ENCODE measurements at places on chromosomes 1 and 21. TPM values are rescaled to one million over a fixed set of nuclear protein-coding genes. Genes with fewer than 3 reads are reported as not detected.

The LY9 gene
- total RNA-seq = not detected

DNA sequence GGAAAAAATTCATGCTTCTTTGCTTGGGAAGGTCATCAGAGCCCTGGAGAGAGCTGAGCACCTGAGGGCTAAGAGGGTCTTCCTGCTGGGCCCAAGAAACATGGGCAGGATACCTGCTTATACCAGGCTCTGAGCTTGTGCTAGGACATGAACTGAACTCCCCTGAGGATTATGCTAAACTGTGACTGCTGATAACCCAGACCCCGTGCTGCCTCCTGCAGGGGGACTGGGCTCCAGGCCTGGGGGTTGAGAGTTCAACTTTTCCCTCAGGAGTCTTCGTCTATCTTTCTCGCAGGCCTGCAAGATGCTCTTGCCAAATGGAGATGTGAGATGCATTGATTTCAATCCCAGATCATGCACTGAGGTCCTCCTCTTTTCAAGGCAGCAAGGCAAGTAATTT, 368.5 kb downstream of the HHAT start:
- DNase-seq = no peak

DNA sequence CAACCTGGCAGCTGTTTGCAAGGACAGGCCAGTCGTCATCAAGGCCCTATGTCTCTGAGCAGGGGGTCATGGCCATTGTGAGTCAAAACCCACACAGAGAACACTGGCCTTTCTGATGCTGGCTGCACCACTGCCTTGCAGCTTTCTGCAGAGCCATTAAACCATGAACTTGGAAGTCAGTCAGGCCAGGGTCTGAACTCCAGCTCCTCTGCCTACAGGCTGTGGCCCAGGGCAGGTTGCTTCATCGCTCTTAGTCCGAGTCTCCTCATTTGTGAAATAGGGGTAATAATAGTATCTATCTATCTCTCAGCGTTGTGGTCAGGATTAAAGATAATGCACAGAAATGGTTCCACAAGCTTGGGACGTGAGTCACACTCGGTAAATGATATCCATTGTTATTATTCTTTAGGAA, 35.8 kb upstream of the HIVEP3 start:
- DNase-seq = no peak

DNA sequence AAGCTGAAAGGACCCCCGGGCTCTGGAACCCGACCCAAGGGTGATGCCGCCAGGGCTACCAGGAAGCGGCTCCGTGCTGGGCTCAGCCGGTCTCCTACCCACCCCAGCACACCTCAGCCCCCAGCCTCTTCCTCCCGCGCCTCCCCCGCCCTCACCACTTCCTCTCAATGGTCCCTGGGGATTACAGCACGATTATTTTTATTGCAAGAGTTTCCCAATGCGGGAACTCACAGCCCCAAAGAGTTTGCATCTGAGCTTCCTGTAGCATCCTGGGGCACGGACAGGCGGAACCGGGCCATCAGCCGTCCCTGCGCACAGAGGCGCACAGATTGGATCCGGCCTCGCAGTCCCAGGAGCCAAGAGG, 8.7 kb upstream of the SLX9 start:
- DNase-seq = no peak

The LCE3E gene
- not detected for total RNA-seq

The UBASH3A gene
- not detected for total RNA-seq

DNA sequence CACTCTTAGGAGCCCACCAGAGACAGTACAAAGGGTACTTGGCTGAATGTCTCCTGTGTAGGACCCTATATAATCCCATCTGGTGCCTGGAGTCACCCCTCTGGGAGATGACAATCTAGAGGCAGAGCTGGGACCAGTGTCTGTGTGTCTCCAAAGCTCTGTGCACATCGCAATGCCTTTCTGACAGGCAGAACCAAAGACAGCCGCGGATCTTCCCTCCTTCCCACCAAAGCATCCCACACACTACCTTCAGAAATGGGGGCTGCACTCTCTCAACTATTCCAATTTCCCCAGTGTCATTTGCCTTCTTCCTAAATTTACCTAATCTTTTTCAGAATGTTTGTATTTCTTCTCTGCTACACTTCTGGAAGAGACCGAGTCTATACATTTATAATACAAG, 12.0 kb downstream of the PGBD5 start:
- no peak for DNase-seq

- no peak for DNase-seq
Measured at GRCh38 chr1:236140705-236141446, 1.5 kb upstream of the GPR137B start.

The RGS13 gene
- not detected for total RNA-seq

- no peak for DNase-seq
Measured at GRCh38 chr1:35288761-35289160, 20.3 kb downstream of the ZMYM4 start.

GRCh38 chr1:7070389-7071029, 285.3 kb downstream of the CAMTA1 start:
- DNase-seq = peak; percentile 58

- no peak for DNase-seq
Measured at GRCh38 chr1:162004441-162004950, 19.2 kb downstream of the OLFML2B start.

The CENPL gene
- total RNA-seq = 21.3 TPM

The THEMIS2 gene
- total RNA-seq = 0.51 TPM

The DNASE2B gene
- not detected for total RNA-seq

- no peak for DNase-seq
Measured at GRCh38 chr21:45780647-45781046, 137.1 kb downstream of the PCBP3 start.

The PRR9 gene
- not detected for total RNA-seq

DNA sequence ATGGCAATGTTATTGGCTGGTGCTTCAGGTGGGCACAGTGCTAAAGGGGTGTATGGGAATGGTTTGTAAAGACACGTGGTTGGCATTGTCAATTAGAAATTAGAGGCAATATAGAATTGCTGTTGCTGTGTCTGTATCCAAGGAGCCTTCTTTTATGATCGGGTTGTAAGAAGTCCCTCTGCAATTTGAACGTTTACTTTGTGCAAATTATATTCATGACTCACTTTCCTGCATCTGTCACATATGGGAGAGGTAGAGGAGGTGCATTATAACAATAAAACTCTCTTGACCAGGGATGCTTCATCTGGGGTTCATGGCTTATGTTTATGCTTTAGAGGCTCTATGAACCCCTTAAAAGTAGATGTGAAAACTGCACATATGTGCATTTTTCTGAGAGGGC, 130.4 kb upstream of the DNAH14 start:
- no peak for DNase-seq

The PRRX1 gene
- not detected for total RNA-seq

The SLC26A9 gene
- 0.30 TPM for total RNA-seq

The RXFP4 gene
- not detected for total RNA-seq

GRCh38 chr21:22468893-22469292, 1470.7 kb downstream of the NCAM2 start:
- no peak for DNase-seq

DNA sequence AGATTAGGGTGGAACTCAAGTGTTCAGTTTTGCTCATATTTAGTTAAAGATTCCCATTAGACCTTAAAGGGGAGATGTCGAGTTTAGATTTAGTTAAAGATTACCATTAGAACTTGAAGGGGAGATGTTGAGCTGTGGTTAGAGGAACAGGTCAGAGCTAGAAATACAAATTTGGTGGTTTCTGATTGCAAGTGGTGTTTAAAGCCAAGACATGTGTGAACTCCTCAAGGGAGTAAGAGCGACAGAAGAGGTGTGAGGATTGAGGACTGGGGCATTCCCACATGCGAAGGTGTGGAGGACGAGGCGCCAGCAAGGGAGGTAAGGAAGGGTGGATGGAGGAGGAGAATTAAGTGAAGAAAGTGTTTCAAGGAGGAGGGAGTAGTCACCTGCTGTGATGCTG, 168.6 kb downstream of the IER5 start:
- DNase-seq = no peak

The TMEM125 gene
- 22.8 TPM for total RNA-seq

DNA sequence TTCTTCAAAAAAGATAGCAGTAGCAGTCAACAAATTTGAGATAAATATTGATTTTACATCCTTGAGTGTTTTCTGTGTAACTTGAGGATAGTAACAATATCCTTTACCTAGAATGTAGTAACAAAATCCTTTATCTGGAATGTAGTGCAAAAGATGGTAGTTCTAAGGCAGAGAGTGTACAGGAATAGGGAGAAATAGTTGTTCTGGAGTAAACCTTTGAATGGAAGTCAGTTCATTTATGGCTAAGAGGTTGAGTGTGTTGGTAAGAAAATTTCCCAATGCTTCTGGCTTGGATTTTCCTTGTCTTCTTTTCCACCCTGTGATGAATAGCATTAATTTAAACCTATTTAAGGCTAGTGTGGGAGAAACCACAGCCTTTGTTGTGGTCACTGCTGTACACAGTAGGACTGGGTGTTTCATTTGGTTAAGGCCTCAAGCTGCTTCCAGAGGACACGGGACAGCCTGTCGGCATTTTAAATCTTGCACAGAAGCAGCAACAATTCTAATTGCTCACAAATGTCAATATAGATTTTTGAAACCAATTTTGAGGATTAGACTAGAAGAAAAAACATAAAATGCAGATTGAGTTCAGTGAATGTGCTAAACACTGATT, 11.3 kb downstream of the NFIA start:
- DNase-seq = no peak

DNA sequence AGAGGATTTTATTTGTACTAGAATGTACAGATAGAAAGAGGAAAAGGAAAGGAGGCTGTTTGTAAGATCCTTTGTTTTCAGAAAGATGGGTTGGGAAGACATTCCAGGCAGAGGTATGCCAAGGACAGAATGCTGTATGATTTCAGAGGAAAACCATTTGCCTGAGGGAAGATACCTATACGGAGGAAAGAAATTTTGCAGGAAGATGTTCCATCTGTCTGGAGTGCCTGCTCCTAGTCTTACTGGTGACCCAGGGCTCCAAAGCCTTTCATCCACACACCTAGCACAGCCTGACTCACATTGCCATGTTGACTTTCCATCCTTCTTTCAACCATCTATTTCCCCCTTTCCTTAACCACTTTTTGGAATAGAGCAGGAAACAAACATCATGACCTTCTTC, 18.2 kb downstream of the SAMD13 start:
- no peak for DNase-seq

Data from Caco-2 (cell line).